NCI-H1436 treated with DMSO at 0.1 percent for 48 hours (cell line): ENCODE measurements at places on chromosomes 4 and X.
A peak's percentile ranks its signal among the peaks of the same experiment; 100 is the strongest.

DNA sequence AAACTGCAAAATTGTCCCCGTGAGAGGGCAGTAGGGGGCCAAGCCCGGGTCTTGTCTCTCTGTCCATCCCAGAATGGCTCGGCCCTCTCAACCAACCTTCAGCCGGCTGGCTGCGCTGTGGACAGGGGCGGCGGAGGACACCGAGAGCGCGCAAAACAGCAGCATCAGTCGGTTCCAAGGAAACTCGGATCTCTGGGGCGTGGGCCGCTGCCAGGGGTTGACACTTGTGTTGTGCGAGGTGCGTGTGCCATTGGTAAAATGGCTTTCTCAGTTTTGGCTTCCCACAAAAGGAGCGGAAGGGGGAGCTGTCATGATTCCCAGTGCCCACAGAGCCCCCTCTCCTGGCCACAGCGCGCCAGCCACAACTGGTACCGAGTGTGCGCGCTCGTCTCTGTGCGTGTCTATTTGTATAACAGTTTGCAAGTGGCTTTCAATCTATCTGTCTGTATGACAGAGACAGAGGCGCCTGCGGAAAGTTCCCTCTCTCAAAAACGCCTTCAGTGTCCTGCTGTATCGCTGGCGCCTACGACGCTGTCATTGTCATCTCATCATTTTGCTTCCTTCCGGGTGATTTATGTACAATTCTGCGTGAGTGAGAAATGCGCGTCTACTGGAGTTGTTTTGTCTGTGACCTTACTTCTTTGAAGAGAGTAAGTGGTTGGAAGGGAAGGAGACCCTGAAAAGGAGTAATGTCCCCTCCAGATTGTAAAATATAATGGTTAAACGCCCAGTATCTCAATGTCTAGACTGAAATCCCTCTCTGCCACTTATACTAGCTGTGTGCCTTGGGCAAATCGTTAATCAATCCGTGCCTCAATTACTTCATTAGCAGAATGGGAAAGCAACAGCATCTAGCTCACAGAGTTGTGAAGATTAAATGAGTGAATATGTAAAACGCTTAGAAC is 1.8 kb downstream of the DKK2 start:
- DNase-seq, result no peak

GRCh38 chr4:67071641-67072040 is 473.7 kb downstream of the CENPC start:
- no peak for DNase-seq

GRCh38 chr4:40908297-40908696 is 158.5 kb downstream of the NSUN7 start:
- no peak for DNase-seq

DNA sequence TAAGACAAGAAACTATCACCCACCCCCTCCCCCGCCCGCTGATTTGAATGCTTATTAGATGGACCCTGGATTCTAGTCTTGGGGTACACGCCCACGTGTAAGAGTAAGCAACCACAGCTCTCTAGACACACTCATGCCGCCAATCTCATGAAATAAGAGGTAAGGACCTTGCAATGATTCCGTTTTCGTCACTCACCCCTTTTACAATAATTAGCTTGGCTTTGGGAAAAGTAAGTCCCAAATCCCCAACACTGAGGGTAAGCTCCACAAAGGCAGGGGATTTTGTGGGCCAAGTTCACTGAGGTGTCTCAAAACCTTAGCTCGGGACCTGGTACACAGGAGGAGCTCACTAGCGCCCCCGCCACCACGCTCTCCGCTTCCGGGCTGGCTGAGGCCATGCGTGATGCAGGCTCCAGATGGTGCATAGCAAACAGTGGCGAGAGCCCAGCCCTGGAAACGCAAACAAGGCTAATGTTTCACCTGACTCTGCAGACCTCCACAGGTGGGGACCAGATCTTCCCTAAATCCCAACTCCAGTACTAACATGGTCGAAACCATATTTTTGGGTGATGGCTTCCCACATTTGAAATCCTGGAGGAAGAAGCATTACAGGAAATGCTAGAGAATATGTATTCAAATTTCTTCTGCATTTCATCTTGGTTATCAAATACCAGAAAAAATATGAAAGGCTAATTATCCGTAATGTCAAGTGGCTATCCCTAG is 4.1 kb downstream of the PLAC8 start:
- peak; percentile 53 for DNase-seq

GRCh38 chr4:75135068-75135825 is 202.3 kb downstream of the PARM1 start:
- DNase-seq, result peak; percentile 27

- DNase-seq, result no peak
Measured at GRCh38 chr4:129387666-129388065, 291.7 kb downstream of the C4orf33 start.

DNA sequence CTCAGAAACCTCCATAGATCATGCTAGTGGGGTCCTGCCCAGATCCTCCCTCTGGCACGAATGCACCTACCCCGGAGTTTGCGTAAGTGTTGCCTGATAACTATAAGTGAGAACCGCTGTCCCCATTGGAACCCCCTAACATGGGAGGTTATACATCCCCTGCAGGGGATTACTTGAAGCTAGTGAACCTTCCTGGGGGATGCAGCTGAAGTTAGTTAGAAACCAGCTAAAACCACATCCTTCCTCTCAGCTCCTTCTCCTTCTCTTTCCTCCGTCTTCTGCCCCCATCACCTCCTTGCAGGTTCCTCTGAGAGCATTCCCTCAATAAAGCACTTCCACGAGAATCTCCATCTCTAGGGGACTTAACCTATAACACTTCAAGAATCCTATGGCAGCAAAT is 95.0 kb downstream of the ZNF827 start:
- DNase-seq, result no peak

DNA sequence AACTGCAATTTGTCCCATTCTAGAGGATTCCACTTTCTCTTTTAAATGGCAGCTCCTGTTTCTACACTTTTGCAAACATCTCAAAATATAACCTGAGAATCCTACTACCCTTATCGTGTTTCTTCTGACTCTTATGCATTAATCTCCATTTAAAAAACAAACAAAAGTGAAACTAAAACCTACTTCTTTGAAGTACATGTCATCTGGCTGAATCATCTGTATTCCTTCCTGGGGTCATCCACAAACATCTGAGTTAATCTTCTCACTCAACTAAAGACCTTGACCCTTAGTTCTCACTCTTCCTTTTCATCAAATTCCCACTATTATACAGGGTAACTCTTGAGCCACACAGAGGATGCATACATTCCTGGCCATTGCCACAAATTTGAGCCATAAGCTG is 584.8 kb downstream of the PPARGC1A start:
- no peak for DNase-seq

DNA sequence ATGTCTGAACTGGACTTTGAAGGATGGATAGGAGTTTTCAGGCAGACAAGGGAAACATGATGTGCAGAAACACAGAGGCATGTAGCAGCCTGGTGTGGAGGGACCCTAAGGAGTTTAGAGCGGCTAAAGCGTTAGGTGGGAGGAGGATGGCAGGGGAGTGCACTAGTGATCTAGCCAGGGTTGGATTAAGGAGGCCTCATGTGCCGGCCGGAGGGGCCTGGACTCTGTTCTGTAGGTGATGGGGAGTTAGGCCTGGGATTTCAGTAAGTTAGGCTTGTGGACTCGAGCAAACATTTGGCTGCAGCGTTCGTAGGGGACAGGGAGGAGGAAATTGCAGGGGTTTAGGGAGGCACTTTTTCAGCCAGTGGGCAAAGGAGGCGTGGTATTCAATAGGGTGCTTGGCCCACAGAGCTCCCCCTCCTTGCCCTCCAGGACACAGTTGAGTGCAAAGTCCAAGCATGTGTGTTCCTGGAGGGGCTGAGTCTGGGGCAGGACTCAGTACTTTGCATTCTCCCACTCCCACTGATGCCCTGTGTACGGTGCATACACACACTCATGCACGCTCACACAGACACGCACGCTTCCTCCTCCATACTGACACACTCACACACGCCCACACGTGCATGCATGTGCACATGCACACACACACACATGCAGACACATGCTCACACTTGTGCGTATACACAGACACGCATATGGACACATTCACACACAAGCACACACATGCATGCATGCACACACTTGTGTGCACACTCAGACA is 18.6 kb downstream of the PSAPL1 start:
- no peak for DNase-seq

GRCh38 chrX:14758029-14758491 is 114.8 kb downstream of the FANCB start:
- DNase-seq, result no peak

- DNase-seq, result no peak
Measured at GRCh38 chr4:152257601-152258066, 278.3 kb downstream of the FBXW7 start.

DNA sequence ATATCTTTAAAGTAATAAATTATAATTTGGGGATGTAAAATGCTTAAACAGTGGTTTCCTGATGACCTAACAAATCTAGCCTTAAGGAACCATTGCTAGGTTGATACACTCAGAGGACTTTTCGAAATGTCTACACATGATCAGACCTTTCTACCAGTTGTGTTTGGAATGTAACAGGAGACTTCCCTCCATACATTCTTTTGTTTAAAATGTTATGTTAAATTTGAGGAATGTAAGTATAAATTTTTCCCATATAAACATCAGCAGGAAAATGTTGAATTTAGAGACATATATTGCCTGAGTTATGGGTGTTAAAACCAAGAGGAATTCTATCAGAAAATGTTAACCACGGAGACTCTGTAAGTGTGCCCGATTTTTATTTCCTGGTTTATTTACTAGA is 190.6 kb upstream of the SPRY1 start:
- DNase-seq, result no peak

DNA sequence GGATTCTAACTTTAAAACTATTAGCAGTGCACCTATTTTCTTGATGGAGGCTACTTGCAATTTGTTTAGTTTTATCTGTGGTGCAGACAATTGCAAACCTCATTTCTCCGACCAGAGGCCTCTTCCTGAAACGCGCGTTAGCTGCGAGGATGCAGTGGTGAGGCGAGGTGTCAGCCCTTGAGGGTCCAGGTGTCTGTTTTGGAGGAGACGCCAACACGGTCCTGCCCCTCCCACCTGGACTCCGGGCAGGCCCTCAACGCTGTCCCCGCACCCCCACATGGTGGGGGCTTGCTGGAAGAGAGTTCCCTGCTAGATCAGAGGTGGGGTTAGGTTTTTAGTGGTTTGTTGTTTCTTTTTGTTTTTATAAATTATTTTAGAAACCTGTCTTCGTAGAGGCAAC is 34.4 kb downstream of the PCGF3 start:
- DNase-seq, result no peak

- DNase-seq, result no peak
Measured at GRCh38 chr4:3221184-3221494, 27.8 kb upstream of the MSANTD1 start.

- DNase-seq, result no peak
Measured at GRCh38 chr4:80576796-80577195, 241.3 kb downstream of the CFAP299 start.

DNA sequence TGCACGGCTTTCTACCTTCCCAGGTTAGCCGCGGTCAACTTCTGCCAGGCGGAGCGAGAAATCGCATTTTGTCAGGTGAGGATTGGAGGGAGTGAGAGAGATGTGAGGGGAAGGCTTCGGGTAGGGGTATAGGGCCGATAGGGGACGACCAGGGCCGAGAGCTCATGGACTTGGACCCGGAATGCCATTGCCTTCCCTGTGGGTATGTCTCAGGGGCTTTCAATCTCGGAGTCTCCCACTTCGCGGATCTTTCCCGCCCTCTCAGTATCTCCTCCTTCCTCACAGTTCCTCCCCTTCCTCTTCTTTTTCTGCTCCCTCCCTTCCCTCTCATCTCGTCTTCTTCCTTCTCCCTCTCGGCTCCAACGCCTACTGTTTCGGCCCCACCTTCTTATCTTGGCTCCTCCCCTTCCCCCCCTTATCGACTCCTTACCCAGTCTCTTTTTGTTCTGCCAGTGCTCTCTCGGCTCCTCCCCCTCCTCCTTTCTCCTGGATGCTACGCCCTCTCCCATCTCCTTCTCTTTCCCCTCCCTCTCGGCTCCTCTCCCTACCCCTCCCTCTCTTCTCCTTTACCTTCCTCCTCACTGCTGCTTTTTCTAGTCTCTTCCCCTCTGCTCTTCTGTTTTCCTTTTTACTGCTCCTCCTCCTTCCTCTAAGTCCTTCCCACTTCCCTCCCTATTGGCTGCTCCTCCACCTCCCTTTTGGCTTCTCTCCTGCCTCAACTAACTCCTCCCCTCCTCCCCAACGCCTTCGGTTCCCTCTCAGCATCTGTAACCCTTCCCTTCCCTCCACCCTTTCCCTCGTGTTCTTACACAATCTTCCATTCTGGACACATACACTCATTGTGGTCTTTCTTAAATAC is 29.4 kb upstream of the RBMX start:
- DNase-seq, result peak; percentile 87

GRCh38 chr4:67684839-67685531 is 16.0 kb downstream of the UBA6 start:
- DNase-seq, result no peak

- DNase-seq, result no peak
Measured at GRCh38 chr4:100106982-100107381, 83.3 kb downstream of the DDIT4L start.

DNA sequence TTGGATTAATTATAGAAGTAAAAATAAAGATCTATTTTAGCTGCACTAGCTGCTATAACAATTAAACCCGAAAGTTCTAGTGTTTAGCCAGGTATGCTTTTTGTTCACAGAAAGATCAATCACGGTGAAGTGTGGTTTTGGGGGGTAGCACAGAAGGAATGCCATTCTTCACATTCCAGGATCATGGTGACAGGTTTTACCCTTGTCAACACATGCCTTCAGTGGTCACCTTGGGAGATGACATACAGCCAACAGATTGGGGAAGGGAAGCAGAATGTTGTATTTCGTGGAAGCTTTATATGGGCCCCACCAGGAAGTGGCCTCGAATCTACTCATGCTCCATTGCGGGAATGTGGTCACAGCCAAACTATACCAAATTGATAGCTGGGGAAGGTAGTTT is 753.6 kb downstream of the RAPGEF2 start:
- no peak for DNase-seq

- DNase-seq, result no peak
Measured at GRCh38 chrX:150870487-150871340, 27.8 kb downstream of the CD99L2 start.

- no peak for DNase-seq
Measured at GRCh38 chrX:53065104-53065503, 16.5 kb downstream of the GPR173 start.

- DNase-seq, result no peak
Measured at GRCh38 chrX:65690057-65690855, 22.8 kb downstream of the MSN start.

DNA sequence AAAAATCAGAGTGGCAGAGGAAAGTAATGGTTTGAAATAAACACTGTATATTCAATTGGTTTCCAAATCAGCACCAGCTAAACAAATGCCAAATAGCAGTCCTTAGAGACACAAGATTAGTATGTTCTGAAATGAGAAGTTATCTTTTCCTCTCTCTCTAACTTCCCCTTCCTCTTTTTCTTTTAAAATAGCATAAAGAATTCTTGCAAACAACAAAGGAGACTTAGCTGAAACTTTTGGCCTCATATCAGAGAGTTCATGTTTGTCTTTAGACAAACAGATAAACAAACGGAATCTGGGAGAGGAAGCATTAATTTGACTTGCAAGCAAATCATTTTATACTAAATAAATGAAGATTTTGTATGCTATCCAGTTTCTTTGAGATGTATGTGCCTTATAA is 399.0 kb downstream of the GBA3 start:
- DNase-seq, result no peak
